Muscle of arm (tissue), 14 donors: ENCODE measurements at places on chromosomes 11 and 22.

DNA sequence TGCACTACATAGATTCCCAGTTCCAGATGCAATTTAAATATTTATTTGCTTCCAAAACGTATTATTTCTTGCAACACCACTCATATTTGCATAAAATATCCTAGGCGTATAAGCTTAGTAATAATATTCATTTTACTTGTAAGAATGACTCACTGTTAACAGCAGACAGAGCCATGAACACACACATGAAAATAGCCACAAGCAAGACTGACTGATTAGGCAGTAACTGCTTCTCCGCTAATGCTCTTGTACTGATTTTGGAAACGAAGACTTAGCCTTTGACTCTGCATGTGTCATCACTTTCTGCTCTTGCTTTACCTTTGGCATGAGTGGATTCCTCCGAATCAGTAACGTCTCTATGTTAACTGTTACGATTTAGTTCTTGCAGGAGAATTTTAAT is 6.0 kb downstream of the OR10Q1 start:
- DNase-seq: no peak

DNA sequence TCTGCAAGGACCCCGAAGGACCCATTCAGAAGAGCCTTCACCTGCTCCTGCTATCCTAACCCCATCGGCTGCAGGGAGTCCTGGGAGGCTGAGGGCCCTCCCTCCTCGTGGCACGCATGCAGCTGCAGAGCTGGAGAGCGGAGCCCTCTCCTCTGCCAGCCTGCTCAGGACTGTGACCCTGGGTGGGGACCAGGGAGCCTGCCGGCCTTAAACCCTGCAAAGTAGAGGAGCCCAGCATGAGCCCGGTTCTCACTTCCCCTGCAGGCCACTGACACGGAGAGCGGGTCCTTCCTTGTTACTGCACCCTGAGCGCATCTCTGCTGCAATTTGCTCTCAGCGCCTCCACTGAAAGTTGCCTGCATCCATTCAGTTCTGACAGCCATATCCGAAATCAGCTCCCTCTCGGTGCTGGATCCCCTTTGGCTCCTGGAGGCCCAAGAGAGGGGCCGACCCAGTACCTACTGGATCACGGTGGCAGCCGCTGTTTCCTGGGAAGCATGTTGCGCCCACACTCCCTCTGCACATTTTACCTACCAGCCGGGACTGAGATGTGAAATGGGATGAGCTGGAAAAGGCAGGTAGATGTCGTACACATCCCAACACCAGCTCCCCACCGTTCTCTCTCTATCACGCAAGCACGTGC is 312.1 kb downstream of the NTM start:
- no peak for DNase-seq

DNA sequence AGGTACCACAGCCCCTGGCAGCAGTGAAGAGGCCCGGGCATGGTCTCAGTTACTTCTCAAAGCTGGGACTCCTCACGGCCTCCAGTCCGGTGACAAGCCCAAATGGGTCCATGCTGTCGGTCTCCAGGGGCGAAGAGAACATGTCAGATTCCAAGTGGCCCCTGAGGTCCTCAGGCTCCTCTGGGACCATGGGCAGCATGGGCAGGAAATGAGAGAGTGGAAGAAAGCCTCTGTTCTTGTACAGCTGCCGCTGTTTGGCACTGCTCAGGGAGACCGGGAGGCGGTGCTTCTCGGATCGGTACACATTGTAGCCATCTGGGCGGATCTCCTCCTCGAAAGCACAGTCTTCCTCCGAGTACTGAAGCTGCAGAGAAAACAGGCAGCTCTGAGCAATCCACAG is 4.6 kb downstream of the FGF19 start:
- DNase-seq: no peak

DNA sequence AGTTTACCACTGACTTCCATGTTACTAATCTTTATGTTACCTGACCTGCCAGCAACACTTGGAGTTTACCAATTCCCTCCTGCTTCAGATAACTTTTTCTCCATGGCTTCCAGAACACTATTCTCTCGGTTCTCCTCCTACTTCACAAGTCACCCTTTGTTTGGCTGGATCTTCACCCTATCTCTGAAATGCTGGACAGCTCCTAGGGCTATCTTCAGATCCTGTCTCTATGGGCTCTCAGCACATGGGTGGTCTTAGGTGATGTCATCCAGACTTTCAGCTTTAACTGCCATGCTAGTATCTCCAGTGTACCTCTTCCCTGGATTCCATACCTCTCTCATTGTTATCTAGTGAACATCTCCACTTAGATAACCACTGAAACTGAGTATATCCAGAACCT is 12.2 kb upstream of the VWCE start:
- DNase-seq: no peak
